ENCODE measurements at places on chromosomes 4 and X. TPM values are rescaled to one million over a fixed set of nuclear protein-coding genes. Genes with fewer than 3 reads are reported as not detected.

Gene SEC24B
- total RNA-seq, result 40.6 TPM

DNA sequence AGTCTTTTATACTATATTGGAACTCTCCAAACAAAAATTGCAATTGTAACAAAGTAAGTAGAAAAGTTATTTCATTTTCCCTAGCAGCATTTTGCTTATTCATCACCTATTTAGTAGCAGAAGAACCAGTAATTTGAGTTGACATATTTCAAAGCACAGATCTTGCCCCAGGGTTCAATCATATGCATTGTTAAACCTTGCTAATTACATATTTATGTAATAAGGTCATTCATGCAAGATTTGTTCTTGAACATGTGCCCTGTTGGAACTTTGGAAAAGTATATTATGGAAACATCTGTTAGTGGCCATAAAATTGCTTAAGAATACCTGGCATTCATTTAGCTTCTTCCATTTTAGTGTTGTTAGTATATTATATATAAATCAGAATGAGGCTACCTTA is 191.7 kb downstream of the TLL1 start:
- no peak for DNase-seq

Gene STBD1
- total RNA-seq, result not detected

DNA sequence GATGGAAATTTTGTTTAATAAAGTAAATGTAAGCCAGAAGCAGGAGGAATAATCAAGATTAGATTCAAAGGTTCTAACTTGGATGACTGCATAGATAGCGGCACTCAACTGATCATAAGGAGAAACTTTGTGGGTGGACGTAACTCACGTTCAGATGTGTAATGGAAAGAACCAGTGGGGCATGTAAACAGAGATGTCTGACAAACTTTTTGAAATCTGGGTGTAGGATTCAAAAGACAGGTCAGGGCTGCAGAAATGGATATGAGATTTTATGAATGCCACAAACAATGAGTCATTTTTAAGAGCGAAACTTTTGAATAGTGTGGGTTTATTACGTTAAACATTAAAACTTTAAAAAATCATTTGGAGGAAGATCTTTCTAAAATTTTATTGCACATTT is 375.6 kb downstream of the GBA3 start:
- DNase-seq, result no peak

DNA sequence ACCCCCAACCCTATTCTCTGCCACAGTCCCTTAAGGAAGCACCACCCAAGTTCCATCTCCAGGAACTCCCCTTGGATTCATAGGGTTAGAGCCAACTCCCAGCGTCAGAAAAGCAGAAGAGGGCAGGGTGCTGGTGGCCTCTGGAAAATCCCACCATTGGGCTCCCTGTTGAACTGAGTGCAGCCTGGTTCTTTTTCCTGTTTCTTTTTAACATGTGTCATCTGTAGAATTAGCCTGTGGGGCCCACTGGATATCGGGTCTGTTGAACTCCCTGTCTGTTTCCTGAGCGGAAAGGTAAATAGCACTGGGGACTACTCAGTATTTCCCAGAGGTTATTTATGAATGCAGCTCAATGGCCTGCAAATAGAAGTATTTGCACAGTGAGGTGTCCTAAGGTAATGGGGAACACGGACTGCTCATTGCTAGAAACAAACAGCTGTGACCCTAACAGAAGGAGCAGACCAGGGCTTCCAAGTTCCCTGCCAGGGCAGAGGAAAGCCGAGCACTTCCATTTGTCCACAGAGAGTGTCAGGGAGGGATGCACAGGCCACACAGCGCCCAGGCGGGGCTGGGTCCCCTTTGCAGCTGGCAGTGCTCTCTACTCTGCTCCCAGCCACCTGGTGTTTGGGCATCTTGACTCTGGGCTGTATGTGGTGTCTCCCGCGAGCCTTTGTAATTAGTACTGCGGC is 102.6 kb downstream of the FHDC1 start:
- DNase-seq, result no peak

DNA sequence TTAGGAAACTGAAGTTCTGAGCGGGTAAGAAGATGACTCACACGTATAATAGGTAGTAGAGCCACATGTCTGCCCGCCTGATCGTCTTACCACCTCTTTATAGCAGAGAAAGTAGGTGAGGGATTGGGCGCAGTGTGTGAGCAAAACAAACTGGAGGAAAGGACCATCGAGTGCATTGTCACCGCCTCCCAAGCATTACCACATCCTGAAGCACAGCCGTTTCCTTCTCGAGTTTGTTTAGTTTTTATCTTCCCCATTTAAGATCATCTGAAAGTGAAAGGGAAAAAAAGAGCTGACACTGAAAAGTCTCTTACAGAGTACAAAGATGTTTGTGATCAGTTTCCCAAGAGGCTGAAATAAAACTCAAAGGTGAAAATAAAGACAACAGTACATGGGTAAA is 14.8 kb downstream of the PDK3 start:
- DNase-seq, result peak; percentile 86

DNA sequence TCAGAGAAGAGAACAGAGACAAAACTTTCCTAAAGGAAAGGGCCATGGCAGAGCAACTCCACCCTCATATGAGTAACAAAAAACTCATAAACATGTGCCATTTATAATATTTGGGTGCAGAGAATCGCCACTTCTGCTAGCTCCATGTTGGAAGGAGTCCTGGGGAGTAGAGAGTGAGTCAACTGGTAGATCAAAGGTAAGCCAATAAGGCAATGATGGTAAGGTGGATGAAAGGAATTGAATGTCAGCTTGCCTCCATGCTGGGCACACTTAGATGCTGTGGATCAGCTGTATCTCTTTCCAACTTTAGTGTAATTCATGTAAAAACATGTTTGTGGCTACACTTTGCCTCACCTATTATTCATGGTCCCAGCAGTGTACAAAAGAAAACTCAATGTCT is 4.7 kb downstream of the QRFPR start:
- no peak for DNase-seq

Gene CT47B1
- total RNA-seq, result not detected

DNA sequence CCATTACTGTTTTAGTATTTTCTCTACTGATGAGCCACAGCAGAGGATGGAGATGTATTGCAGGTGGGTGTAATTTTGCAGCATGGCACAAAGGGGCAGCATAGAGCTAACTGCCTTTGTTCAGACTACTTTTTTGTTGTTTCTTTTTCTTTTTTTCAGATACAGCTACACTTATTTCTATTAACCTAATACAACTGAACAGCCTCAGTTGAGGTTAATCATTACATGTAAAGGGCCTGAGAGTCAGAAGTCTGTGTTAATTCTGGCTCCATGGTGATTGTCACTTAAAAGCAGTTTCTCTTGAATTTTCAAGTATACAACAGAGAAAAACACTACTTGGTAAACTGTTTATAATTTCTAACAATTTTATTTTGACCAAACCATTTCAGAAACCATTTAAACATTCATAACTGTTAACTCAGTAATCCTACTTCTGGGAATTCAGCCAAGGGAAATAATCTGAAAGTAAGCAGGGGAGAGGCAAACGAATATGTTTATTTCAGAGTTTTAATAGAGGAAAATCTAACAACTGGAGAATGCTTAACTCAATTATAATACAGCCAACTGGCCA is 13.9 kb upstream of the PPEF2 start:
- DNase-seq, result no peak

- no peak for DNase-seq
Observed at GRCh38 chrX:153921511-153922446, 4.3 kb downstream of the ARHGAP4 start.

DNA sequence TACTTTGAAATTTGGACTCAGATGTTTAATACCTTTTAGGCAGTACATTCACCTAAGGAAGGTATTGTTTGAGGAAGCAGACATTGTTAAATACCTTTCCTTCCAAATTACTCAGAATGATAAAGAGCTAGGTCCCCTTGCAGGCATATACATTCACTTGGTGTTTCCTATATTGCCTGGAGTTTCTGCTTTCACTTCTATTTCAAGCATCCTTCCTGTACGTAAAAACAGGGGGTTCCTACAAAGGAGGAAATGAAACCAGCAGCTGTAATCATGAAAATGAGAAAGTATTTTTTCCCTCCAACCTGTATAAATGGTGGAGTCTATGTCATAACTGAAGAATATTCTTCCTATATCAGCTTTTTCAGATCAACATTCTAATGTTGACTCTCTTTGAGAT is 90.4 kb upstream of the RASGEF1B start:
- no peak for DNase-seq

Gene PTPN13
- 0.72 TPM for total RNA-seq

GRCh38 chr4:184355111-184355604 is 119.2 kb downstream of the IRF2 start:
- no peak for DNase-seq

Gene UGT2B17
- total RNA-seq, result not detected

DNA sequence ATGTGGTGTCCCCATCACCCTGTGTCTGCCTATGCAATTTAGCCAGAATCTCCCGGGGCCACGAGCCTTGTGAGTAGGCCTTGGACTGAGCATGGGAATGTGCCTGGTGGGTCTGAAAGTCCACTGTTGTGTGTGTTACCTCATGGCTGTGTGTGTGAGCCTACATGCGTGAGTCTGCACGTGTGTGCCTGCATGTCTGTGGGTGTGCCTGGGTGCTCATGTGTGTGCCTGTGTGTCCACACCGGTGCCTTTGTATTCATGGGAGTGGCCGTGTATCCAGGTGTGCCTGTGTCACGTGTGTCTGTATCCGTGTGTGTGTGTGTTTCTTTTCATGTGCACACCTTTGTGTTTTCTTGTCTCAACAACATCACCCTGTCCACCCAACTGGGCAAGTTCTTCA is 14.2 kb downstream of the ATP5ME start:
- no peak for DNase-seq

DNA sequence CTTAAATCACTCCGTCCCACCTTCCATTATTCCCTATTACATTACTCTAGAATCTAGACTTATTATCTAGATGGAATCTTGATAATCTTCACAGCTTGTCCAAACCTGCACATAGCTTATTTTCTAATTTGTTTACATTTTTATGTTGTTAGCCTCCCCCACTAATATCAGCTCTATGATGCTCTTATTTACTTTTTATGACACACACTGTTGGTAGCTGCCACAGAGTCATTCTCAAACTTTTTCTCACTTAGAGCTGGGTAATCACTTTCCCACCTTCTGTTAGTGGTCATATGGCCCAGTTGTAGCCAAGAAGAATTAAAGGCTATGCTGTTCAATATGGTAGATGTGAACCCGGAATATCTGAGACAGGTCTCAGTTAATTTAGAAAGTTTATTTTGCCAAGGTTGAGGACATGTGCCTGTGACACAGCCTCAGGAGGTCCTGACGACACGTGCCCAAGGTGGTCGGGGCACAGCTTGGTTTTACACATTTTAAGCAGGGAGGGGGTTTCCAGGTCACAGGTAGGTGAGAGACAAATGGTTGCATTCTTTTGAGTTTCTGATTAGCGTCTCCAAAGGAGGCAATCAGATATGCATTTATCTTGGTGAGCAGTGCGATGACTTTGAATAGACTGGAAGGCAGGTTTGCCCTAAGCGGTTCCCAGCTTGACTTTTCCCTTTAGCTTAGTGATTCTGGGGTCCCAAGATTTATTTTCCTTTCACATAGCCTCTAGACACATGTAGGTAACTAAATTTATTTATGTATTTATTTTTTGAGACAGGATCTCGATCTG is 7.0 kb upstream of the ADGRA3 start:
- no peak for DNase-seq

DNA sequence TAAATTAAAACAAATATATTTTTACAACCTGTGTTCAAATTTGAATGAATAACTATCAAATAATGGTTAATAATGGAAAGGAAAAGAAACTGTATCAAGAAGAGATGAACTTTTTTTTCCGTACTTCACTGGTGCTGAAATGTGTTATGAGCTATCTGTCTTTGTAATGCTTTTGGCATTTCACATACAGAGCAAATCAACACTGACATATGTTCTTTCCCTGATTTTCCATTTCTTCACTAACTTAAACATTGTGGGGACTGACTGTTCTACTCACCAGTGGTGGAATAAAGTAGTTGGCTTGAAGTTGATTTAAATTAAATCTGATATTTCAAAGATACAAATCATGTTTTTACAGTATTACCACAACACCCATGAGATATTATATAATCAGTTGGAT is 304.0 kb upstream of the BMP3 start:
- no peak for DNase-seq

GRCh38 chrX:151009582-151009981 is 26.4 kb downstream of the HMGB3 start:
- DNase-seq, result no peak

Gene GAGE12E
- total RNA-seq, result not detected

GRCh38 chrX:147377728-147378127 is 534.0 kb upstream of the FMR1 start:
- DNase-seq, result no peak

Gene NPNT
- total RNA-seq, result not detected

- DNase-seq, result no peak
Observed at GRCh38 chr4:88957570-88957969, 99.4 kb downstream of the FAM13A start.

All from CD8-positive, alpha-beta T cell (primary cell).